Pulmonary artery endothelial cell (primary cell): ENCODE measurements at places on chromosomes 13 and 19.

GRCh38 chr13:85997587-85997986 is 198.4 kb upstream of the SLITRK6 start:
- no peak for DNase-seq

- DNase-seq, result no peak
These were observed 4.9 kb downstream of the NANOS3 start for GRCh38 chr19:13881692-13882418.

- no peak for DNase-seq
These were observed 18.6 kb downstream of the CAPN12 start for GRCh38 chr19:38725469-38726283.

GRCh38 chr13:40028446-40028845 is 373.0 kb downstream of the COG6 start:
- no peak for DNase-seq

GRCh38 chr19:38678891-38679494 is 31.5 kb downstream of the ACTN4 start:
- DNase-seq, result no peak
